ENCODE measurements at places on chromosomes 5 and 9. TPM values are rescaled to one million over a fixed set of nuclear protein-coding genes. Genes with fewer than 3 reads are reported as not detected.

GRCh38 chr9:101442318-101442717 lies 6.7 kb upstream of the ALDOB start:
- DNase-seq: no peak
- H3K36me3 ChIP-seq: no peaks in the 10 kb centered on the region
- H3K27ac ChIP-seq: no peak overlapping the region
- H3K27me3 ChIP-seq: no peaks in the 10 kb centered on the region
- no peak overlapping the region for H3K4me3 ChIP-seq
- no peaks in the 10 kb centered on the region for H3K4me1 ChIP-seq

GRCh38 chr9:72356041-72356582 lies 8.9 kb downstream of the ZFAND5 start:
- no peak for DNase-seq
- no peak overlapping the region for H3K4me3 ChIP-seq
- H3K4me1 ChIP-seq: no peaks in the 10 kb centered on the region
- H3K36me3 ChIP-seq: peaks cover 64% of the 10 kb centered on the region

DNA sequence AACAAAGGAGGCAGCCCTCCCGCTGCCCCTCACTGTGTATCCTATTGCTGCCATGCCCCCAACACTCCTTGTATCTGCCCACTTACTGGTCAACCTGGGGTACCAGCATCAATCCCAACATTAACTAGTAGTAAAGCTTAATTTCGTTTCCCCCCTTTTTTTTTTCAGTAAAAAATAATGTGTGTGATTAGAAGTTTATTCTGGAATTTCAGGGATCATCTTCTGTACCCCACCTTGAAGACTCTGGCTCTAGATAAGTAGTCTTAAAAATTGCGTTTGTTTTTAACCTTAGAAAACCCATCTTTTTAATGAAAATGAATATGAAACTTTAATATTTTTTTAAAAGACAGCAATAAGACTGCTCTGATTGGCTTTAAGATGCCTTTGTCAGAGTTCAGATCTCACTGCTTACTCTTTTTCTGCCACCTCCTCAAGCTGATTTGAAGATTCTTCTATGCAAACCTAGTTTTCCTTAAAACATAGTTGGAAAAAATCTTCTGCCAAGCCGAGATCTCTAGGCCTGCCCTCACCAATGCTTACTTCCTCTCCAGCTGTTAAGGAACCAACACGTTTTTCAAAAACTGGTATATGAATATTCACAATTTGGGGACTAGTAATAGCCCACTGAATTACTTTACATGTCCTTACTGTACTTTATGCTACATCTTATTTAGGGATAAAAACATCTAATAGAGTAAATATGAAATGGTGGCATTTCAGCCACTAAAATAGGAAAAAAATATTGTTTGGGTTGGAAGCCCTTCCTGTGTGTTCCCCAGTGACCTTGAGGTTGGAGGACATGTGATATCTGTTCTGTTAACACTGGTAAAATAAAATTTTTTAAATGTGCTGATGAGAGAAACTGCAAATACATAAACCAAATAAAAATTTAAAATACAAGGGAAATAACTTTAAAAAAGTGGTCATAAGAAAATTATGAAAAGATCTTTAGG lies 4.0 kb upstream of the RHOBTB3 start:
- no peaks in the 10 kb centered on the region for H3K36me3 ChIP-seq
- H3K27ac ChIP-seq: no peak overlapping the region
- no peak overlapping the region for H3K4me3 ChIP-seq

GRCh38 chr5:90518661-90519060 lies 10.7 kb downstream of the LYSMD3 start:
- H3K27me3 ChIP-seq: no peaks in the 10 kb centered on the region
- peaks cover 38% of the 10 kb centered on the region for H3K36me3 ChIP-seq
- no peak overlapping the region for H3K4me3 ChIP-seq
- no peak for DNase-seq
- peaks cover 3% of the 10 kb centered on the region for H3K4me1 ChIP-seq
- no peak overlapping the region for H3K27ac ChIP-seq

DNA sequence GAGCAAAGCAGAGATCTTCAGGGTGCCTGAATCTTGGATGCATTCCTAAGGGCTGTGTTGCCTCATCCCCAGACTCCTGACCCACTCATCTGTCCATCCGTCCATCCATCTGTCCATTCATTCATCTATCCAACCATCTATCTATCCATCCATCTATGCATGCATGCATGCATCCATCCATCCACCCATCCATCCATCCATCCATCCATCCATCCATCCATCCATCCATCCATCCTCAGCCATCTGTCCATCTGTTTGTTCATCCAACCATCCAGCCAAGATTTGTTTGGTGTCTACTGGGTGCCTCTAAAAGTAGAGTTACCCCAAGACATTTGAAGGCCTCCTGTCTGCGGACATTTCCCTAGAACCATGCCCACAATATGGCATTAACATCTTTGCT lies 27.7 kb upstream of the BARHL1 start:
- no peaks in the 10 kb centered on the region for H3K27me3 ChIP-seq
- peaks cover 6% of the 10 kb centered on the region for H3K4me1 ChIP-seq
- no peak overlapping the region for H3K27ac ChIP-seq
- H3K4me3 ChIP-seq: no peak overlapping the region

Gene FOXD4L4
- total RNA-seq: 0.14 TPM

Gene AGXT2
- total RNA-seq: not detected

GRCh38 chr5:55625589-55625909 lies 86.6 kb downstream of the SLC38A9 start:
- H3K4me1 ChIP-seq: no peaks in the 10 kb centered on the region
- no peak overlapping the region for H3K27ac ChIP-seq
- no peaks in the 10 kb centered on the region for H3K27me3 ChIP-seq
- no peak for DNase-seq
- H3K4me3 ChIP-seq: no peak overlapping the region

DNA sequence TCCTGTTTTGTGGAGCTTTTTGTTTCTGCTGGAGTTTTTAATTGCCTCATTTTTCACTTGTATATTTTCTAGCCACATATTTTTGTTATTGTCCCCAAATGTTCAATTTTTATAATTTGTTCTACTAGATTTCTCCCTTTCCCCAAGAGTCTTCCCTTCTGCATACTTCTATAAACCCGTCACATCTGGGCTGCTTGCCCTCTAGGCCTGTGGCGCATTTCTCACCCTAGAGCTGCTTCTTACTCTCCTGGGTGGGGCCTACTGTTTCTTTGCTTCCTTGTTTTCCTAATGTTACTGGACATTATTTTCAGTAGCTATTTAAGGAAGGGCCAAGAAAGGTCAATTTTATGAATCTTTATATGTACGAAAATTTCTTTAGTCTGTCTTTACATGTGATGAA lies 51.5 kb downstream of the NXNL2 start:
- no peaks in the 10 kb centered on the region for H3K36me3 ChIP-seq
- no peak overlapping the region for H3K4me3 ChIP-seq
- peaks cover 13% of the 10 kb centered on the region for H3K4me1 ChIP-seq
- DNase-seq: no peak
- H3K27me3 ChIP-seq: no peaks in the 10 kb centered on the region
- no peak overlapping the region for H3K27ac ChIP-seq

GRCh38 chr9:127837346-127837745 lies 17.1 kb downstream of the ENG start:
- H3K27ac ChIP-seq: no peak overlapping the region
- no peak for DNase-seq
- peaks cover 9% of the 10 kb centered on the region for H3K4me1 ChIP-seq
- no peaks in the 10 kb centered on the region for H3K27me3 ChIP-seq

DNA sequence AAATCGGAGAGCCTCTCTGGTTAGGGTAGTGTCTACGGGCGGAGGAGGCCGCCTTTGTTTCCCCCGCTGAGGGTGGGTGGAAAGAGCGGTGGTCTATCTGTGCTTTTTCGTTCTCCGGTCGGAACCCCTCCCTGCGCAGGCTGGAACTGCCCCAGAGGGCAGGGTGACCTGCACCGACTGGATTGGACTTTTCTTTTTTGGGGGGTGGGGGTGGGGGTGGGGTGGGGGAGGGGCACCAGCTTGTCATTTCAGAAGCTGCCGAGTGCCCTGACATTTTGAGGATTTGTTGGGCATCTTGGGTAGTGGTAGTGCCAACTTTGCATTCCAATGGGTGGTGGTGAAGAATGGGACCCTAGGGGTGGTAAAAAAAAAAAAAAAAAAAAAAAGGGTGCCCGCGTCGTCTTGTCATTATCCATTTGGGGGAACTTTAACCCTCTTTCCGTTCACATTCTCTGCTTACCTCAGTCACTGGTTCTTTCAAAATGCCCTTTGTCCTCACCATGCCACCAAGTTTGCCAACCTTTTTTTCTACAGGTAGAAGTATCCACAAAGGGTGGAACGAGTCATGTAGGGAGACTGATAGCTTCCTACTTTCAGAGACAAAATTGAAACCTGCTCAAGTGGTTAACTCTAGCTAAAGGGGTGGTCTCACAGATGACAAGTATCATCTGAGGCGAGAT lies 1.3 kb downstream of the UBE2R2 start:
- H3K36me3 ChIP-seq: no peaks in the 10 kb centered on the region
- peak; percentile 58 for DNase-seq
- peak overlapping the region; percentile 18 for H3K27ac ChIP-seq
- H3K4me3 ChIP-seq: peak overlapping the region; percentile 97

DNA sequence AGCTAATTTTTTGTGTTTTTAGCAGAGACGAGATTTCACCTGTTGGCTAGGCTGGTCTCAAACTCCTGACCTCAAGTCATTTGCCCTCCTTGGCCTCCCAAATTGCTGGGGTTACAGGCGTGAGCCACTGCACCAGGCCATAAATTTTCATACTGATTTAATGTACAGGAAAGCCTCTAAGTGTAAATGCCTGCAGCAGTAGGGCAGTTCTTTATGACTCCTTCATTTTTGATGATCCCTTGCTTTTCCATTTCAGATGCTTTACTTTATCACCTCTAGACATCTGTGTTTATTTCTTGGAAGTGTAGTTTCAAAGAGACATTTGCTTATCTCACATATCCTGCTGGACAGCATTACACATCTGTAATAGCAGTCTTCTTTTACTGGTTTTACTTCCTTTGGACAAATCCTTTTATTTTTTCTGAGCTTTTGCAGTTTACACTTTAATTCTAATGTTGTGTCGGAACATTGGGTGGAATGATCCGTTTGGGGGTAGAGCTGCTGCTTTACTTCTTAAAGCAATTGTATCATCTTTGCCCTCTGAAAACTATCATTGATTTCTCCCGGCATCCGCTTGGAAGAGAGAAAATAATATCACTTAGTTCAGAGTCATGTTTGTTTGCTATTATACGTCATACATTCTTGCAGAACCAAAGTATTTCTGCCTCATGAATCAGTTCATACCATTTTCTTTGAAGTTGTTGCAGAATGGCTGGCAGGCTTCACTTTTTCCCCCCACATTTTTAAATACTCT lies 36.0 kb downstream of the SCGB3A1 start:
- H3K4me1 ChIP-seq: no peaks in the 10 kb centered on the region
- no peak overlapping the region for H3K27ac ChIP-seq
- no peak for DNase-seq
- no peak overlapping the region for H3K4me3 ChIP-seq
- H3K36me3 ChIP-seq: peaks cover 19% of the 10 kb centered on the region
- H3K27me3 ChIP-seq: no peaks in the 10 kb centered on the region

GRCh38 chr9:72440378-72440777 lies 75.4 kb upstream of the ZFAND5 start:
- no peaks in the 10 kb centered on the region for H3K27me3 ChIP-seq
- no peaks in the 10 kb centered on the region for H3K36me3 ChIP-seq
- no peak for DNase-seq
- H3K27ac ChIP-seq: no peak overlapping the region
- no peak overlapping the region for H3K4me3 ChIP-seq

Gene STRBP
- 137 TPM for total RNA-seq

Gene GLT6D1
- not detected for total RNA-seq

Gene RETREG1
- total RNA-seq: not detected

- no peak overlapping the region for H3K4me3 ChIP-seq
- no peak overlapping the region for H3K27ac ChIP-seq
- no peaks in the 10 kb centered on the region for H3K36me3 ChIP-seq
These were observed 168.7 kb downstream of the GRIA1 start for GRCh38 chr5:153659039-153659736.

DNA sequence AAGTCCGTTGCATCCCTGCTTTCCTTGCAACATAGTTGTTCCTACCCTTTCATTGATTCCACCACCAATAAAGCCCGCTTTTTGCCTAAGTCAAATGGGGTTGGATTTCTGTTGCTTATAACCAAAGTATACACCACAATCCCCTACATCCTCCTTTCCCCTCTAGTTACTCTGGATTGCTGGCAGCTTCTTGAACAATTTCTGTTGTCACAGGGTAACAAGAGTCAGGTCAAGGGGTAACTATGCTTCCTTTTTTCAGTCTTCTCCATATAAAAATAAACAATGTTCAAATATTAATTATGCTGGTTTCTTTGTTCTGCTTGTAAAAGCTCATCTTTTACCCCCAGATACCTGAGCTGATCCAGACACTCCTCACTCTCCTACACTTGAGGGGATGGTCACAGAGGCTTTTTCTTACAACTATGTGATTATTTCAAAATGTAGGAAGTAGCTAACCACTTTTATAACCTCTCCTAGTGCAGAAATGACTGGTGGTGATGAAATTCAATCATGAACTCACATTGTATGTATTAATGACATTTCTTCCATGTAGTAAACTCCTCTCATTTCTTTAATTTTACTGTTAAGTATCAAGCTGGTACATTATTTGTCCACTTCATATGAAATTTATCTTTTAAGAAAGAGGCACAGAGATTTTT lies 136.5 kb downstream of the SNX18 start:
- H3K27ac ChIP-seq: no peak overlapping the region
- no peaks in the 10 kb centered on the region for H3K27me3 ChIP-seq
- H3K4me3 ChIP-seq: no peak overlapping the region
- no peaks in the 10 kb centered on the region for H3K36me3 ChIP-seq
- no peaks in the 10 kb centered on the region for H3K4me1 ChIP-seq

Gene KCNIP1
- 0.29 TPM for total RNA-seq

Gene CHSY3
- total RNA-seq: not detected

Gene NAIP
- total RNA-seq: 11.9 TPM

Gene SPATA31E1
- total RNA-seq: not detected

- no peaks in the 10 kb centered on the region for H3K4me1 ChIP-seq
- no peak for DNase-seq
- H3K27me3 ChIP-seq: no peaks in the 10 kb centered on the region
- H3K36me3 ChIP-seq: no peaks in the 10 kb centered on the region
- H3K4me3 ChIP-seq: no peak overlapping the region
These were observed 215.1 kb upstream of the ARRDC3 start for GRCh38 chr5:91598216-91598615.

Gene CCDC183
- 1.6 TPM for total RNA-seq

DNA sequence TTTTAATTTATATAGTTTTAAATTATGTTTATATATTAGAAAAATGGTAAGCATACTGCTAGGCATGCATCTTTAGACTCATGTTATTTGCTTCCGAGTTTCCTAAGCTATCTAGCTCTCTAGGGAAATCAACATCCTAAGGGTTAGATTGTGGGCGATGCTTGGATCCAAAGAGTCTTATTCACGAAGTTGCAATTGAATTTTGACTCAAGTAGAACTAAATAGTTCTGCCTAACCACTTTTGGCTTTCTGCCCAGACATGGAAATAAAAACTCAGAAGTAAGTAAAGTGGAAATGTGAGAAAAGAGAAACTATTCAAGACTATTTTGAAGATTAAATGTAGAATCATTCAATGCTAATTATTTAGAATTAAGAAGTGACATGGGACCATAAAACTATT lies 440.4 kb downstream of the CDH18 start:
- no peak overlapping the region for H3K27ac ChIP-seq
- H3K27me3 ChIP-seq: no peaks in the 10 kb centered on the region
- H3K4me1 ChIP-seq: no peaks in the 10 kb centered on the region
- no peaks in the 10 kb centered on the region for H3K36me3 ChIP-seq
